ENCODE measurements at places on chromosomes 2 and 18. TPM values are rescaled to one million over a fixed set of nuclear protein-coding genes. Genes with fewer than 3 reads are reported as not detected.
A peak's percentile ranks its signal among the peaks of the same experiment; 100 is the strongest.

DNA sequence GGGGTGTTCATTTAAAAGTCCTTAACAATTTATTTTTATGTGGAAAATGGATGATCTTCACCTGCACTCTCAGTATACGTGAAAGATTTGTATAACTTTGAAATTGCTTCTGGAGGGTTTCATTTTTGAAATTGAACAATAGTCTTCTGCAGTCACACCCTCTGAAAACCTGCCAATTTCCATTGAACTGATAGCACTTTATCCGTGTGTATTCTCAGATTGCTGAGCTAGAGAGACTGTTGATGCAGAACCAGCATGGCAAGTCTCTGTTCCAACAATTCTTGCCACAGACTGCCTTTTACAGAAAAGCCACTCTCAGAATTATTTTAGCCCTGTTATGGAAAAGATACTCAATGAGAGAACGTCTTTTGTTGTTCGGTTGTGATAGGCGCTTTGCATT lies 6.6 kb upstream of the GULP1 start:
- no peak for DNase-seq

Gene LIMS4
- 1.1 TPM for polyA plus RNA-seq

GRCh38 chr2:181072486-181073235 lies 92.3 kb downstream of the UBE2E3 start:
- no peak for DNase-seq

DNA sequence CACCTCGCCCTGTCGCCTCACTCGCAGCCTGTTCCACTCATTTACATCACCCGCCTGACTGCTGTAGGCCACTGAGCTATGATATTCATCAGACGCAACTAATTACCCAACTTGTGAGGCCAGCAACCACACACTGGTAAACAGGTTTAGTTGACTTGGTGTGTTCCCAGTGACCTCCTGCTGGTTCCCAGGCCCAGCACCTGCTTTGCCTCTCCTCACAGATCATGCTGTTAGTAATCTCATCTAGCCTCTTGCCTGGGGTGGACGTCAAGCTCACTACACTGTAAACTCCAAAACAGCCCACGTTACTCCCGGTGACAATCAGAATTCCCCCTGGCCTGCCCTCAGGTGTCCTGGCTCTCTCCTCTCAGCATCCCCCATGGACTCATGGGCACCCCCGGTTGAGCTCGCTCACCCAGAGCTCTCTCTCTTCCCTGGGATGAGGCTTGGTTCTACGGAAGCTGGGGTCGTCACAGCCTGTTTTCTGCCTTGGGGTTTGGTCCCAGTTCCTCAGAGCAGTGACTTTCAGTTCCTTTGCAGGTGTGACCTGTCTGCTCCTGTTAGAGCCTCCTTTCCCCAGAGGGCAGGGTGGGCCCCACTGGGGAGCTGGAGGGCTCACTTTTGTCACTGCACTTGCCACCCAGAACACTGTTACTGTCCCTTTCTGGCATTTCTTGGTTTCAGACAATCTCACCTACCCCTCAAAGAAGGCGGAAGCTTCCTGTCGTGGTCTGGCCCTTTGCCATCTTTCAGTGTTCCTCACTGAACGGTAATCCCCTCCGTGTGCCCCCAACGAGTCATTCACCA lies 40.3 kb downstream of the INPP5D start:
- DNase-seq: no peak

DNA sequence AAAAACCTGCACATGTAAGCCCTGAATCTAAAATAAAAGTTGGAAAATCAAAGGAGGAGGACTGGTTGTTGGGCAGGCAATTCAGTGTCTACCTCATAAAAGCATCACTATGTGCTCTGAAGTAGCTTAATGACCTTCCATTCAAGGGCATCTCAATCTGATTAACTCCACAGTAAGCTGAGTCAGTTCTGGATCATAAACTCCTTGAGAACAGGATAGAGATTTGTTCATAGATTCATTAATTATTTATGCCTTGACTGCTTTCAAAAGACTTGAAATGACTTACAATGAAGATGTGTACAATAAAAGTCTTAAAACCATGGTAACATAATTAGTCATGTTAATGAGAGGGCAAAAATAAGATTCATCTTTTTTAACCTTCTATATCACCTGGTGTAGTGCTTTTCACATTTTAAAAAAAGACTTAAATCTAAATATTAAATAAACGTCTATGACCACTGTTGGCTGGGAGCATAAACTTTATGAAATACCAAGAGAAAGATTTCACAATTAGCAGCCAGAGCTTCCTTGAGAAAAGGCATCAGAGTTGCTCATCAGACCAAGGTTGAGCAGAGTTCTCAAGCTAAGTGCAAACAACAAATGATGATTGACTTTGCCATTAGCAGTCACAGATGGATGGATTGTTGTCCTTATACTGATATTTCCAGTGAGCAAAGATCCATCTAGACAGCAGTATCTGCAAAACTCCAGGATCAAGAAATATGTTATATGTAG lies 237.3 kb upstream of the THUMPD2 start:
- DNase-seq: peak; percentile 21

Gene MC2R
- polyA plus RNA-seq: not detected

GRCh38 chr18:9838144-9838877 lies 47.5 kb upstream of the TXNDC2 start:
- no peak for DNase-seq

GRCh38 chr2:203909974-203910373 lies 26.6 kb upstream of the ICOS start:
- no peak for DNase-seq

- DNase-seq: no peak
These were observed 265.1 kb downstream of the RIT2 start for GRCh38 chr18:42850174-42851083.

- DNase-seq: peak; percentile 22
These were observed 41.1 kb downstream of the MYO7B start for GRCh38 chr2:127576433-127577207.

Gene PRKAG3
- 0.21 TPM for polyA plus RNA-seq

DNA sequence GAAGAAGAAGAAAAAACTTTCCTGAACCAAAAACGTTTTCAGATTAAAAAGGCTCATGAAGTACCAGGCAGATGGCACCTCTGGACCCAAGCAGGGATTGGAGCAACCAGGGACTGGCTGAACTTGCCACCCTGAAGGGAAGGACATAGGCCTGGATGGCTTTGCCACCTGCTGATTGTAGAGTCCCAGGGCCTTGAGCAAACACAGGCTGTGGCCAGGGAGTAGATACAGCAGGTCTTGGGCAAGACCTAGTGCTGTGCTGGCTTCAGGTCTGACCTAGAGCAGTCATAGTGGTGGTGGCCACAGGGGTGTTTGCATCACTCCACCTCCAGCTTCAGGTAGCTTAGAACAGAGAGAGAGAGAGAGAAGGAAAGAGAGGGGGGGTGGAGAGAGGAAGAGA lies 231.5 kb upstream of the FBXO11 start:
- no peak for DNase-seq

- DNase-seq: no peak
These were observed 263.6 kb upstream of the HNMT start for GRCh38 chr2:137700681-137701080.

DNA sequence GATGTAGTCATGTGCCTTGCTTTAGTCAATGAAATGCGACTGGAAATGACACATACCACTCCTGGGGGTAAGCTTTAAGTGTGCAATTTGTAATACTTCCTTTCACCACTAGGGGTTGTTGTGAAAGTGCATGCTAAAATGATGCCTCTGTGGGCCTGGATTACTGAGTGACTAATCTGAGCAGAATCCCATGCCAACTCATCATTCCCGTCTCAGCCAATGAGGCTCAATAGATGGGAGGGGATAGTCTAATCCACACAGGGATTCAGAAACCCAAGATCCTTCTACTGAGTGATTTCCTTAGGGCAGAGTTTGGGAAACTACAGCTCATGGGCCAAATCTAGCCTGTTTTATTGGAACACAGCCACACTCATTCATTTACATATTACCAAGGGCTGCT lies 54.0 kb downstream of the HRH4 start:
- no peak for DNase-seq

GRCh38 chr18:24019641-24020331 lies 5.2 kb downstream of the TTC39C start:
- DNase-seq: no peak

- no peak for DNase-seq
These were observed 22.0 kb upstream of the STPG4 start for GRCh38 chr2:47177043-47177565.

DNA sequence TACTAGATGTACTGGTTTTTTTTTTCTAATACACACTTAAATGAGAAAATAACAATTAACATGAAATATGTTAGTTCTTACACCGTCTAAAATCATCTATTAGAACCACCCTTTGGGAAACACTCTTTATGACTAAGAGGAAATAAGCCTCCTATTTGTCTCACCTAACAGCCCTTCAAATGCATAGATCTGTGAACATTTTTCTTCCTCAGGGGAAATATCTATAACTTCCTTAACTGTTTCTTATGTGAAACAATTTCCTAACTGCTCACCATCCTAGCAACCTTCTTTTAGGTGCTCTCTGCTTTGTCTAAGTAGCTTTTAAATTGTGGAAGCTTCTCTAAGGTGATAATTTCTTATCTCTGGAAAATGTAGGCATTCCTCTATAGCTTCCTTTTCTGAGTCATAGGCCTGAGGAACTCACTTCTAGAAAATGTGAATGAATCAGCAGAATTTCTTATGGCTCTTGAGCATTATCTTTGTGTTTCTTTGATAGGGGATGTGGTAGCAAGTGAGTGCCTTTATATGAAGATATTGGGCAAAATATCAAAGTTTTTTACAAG lies 56.1 kb downstream of the CNTNAP5 start:
- DNase-seq: no peak

- no peak for DNase-seq
These were observed 57.3 kb downstream of the VIT start for GRCh38 chr2:36753706-36754221.

Gene WDR43
- polyA plus RNA-seq: 56.7 TPM

DNA sequence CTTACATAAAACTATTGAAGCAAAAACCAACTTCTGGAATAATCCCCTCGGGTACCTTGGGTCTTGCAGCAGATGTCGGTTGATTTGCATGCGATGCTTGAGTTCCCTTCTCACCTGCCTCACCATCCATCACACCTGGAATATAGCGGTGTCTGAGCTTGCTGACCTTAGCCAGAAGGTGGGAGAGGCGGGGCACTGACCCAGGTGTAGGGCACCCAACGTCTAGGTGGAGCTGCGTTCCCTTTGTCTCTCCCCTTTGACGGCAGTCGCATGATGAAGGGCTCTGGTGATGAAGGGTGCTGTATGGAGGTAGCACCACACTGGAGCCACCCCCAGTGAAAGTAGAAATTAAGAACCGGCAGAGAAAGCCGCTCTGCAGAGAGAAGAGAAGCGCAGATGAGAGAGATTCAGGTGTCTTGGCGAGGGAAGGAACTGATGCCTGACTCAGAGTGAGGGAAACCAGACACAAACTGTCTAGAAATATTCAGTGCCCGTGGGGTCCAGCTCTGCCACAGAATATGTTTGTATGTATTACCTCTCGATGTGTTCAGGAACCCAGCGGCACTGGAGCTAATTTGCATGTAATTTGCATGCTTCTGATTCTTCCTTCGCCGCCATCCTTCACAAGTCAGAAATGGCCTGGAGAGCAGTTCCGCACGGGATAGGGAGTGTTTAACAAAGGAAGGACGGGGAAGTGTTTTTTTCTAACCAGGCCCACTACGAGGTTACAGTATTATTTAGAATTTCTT lies 19.4 kb upstream of the MBP start:
- DNase-seq: no peak

GRCh38 chr2:216410550-216410949 lies 1.7 kb upstream of the SMARCAL1 start:
- no peak for DNase-seq

- no peak for DNase-seq
These were observed 19.6 kb downstream of the EHBP1 start for GRCh38 chr2:62724886-62725711.

- no peak for DNase-seq
These were observed at the start of gene VAMP5 for GRCh38 chr2:85584354-85584856. VAMP5 (plus strand) TSS chr2:85584431; CDS start chr2:85584491, 60 bp downstream.

DNA sequence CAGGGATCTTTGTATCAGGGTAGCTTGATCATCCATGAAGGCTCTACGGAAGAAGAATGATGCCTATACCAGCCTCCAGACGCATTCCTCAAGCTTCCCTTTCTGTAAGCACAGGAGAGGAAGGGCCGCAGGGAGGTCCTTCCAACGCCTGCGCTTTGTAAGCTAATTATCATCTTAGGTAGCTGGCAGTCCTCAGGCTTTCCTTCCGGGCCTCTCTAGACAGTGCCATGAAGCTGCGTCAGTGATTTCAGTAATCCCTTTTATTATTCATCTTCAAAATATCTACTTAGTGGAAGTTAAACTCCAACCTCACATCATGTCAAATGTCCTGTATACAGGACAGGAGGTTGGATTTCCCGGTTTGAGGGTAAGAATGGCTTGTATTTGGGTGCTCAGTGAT lies 92.3 kb downstream of the ETAA1 start:
- DNase-seq: no peak

DNA sequence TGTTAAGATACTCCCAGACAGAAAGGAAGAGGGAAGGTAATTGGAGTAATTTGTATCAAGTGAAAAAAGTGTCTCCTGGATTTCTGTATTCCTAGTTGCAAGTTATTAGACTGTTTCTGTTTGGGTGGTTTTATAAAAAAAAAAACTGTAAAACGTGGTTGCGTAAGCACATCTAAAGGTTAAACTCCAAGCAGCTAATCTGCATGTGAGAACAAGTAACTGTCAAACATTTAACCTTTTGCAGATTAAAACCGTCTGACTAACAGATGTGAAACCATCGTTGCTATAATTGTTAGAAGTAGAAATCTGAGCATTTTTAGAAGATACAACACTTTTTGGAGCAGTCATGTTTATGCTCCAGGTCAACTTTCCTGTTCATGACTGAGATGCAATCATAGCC lies 72.3 kb downstream of the AFF3 start:
- no peak for DNase-seq

DNA sequence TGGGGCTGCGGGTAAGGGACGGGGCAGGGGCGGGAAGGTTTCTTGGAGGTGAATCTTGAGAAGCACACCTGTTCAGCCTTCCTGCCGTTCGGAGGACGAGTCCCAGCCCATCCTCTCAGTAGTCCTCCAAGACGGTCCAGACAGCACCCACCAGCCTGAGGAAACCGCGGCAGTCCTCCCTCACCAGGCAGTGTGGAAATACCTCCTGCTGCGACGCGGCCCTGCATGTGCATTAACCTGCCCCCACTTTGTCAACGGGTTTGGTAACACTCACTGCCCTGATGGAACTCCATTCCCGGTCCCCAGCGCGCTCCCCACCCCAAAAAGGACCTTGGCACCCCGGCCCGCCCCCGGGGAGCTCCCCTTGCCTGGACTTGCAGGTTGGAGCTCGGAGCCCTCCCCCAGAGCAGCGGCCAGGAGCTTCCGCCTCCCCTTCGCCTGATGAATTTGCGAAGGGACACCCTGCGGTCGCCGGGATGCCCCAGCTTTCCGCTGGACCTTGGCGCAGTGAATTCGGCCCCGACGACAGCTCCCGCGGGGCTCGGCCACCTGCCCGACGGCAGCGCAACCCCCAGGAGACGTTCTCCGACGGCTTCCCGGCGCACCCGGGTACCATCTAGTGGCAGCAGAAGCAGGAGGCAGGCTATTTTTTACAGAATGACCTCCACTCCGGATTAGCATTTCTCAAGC lies 31.5 kb downstream of the ACVR1C start:
- DNase-seq: no peak

GRCh38 chr18:4035521-4035920 lies 419.6 kb downstream of the DLGAP1 start:
- no peak for DNase-seq

Gene REG3G
- not detected for polyA plus RNA-seq

All from renal pelvis (tissue), 12 donors.